CD8-positive, alpha-beta T cell (primary cell): ENCODE measurements at places on chromosomes 6 and 20.

GRCh38 chr6:161029195-161029809 is 37.7 kb downstream of the MAP3K4 start:
- no peak for DNase-seq

DNA sequence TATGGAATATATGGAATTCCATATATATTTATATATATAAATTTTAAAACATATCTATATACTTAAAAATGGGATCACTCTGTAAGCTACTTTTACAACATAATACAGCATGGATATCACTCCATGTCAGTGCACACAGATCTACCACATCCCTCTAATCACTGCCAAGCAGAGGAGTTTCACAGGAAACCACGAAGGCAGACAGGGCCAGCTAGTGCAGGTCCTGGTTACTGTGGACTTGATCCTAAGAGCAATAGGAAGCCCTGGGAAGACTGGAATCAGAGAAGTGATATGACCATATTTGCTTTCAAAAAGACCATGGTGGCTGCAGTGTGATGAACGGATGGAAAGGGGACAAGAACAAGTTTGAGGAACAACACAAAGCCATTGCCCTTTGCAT is 40.0 kb upstream of the NRN1 start:
- no peak for DNase-seq

- no peak for DNase-seq
Observed at GRCh38 chr6:139172567-139172966, 37.7 kb downstream of the HECA start.

- DNase-seq = no peak
Observed at GRCh38 chr20:37329481-37330165, 16.3 kb upstream of the SRC start.

DNA sequence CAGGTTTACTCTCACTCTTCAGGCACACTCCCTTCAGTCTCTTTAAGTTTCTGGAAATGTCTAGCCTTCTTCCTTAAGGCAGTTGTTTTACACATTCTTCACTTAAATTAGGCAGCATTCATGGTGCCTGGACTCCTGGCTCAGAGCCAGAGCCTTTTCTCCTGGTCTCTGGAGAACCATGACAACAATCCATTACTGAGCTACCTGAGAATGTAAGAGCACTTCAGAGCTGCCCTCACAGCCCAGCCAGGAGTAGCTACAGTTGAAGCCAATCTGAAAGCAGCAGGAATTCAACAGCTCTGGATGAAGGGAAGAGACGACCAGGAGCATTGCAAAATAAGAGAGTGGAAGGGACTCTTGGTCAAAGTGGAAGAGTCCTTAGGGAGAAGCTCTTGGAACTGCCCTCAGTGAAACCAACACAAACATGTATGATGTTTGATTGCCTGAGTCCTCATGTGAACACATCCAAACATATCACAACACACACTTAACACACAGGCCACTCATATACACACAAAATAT is 416.8 kb upstream of the SPTLC3 start:
- no peak for DNase-seq

- DNase-seq = no peak
Observed at GRCh38 chr6:165487347-165487746, 175.7 kb downstream of the PDE10A start.

- DNase-seq = no peak
Observed at GRCh38 chr6:151179321-151179720, 60.4 kb upstream of the AKAP12 start.

DNA sequence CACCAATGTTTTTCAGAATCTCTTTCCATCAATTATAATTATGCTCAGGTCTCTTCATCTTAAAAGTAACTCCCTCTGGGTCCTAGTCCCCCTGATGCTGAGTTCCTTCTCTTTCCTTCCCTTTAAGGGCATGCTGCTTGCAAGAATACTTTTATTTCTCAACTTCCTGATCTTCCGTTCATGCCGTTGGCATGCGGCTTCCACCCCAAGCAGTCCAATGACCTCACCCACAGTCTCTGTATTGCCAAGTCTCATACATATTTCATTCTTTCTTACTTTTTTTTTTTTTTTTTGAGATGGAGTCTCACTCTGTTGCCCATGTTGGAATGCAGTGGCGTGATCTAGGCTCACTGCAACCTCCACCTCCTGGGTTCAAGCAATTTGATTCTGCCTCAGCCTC is 83.5 kb downstream of the NDUFAF5 start:
- no peak for DNase-seq

DNA sequence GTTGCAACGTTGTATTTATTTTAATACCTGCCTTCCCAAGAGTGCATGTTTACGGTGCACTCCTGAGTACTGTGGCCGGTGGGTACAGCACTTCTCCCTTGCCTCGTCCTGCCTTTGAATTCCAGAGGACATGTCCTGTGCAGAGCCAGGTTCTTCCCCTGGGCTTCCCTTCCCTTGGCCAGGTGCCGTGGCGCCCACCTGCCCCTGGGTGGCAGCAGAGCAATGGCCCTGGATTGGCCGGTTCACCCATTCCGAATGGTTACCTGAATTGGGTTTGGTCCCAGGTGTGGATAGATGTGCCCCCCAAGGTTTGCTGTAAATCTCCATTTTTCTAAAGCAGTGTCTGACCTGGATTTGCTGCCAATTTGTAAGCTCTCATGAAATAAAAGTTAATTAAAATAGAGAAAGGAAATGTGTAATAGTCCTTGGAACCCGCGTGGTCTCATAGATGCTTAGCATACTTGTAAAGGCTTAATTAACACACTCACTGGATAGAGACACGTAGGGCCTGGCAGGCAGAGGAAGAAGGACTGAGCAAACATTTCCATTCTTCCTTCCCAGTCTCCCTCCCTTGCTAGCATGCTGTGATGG is 40.6 kb downstream of the DTD1 start:
- DNase-seq = no peak

- no peak for DNase-seq
Observed at GRCh38 chr20:31972471-31973021, 4.6 kb downstream of the XKR7 start.

GRCh38 chr6:9461188-9461587 is 953.7 kb downstream of the TFAP2A start:
- DNase-seq = no peak

GRCh38 chr6:168232989-168233874 is 86.3 kb downstream of the DACT2 start:
- DNase-seq = no peak

- DNase-seq = no peak
Observed at GRCh38 chr6:14079971-14080370, 37.6 kb upstream of the CD83 start.

- DNase-seq = no peak
Observed at GRCh38 chr6:16402581-16402900, 164.2 kb downstream of the GMPR start.

DNA sequence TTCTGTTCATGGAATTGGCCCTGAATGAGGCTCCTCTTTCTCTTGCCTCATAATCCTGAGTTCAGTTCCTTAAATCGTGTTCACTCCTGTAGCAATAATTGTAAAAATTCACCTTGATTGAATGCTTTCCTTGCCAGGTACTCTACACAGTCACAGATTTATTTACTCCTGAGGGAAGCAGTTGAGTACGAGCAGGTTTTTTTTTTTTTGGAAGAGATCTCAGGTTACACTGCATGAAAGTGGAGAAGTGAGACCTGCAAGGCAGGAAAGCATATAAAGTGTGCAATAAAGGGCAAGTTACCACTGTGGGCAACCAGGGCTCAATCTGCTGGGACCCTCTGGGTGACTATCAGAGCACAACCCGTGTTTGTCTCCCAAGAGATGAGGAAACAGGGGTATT is 93.0 kb upstream of the DOK5 start:
- DNase-seq = no peak

- no peak for DNase-seq
Observed at GRCh38 chr6:144630857-144631256, 345.7 kb downstream of the UTRN start.

- no peak for DNase-seq
Observed at GRCh38 chr6:1738558-1739081, 128.9 kb downstream of the FOXC1 start.

GRCh38 chr6:42507195-42507594 is 55.5 kb upstream of the TRERF1 start:
- no peak for DNase-seq

DNA sequence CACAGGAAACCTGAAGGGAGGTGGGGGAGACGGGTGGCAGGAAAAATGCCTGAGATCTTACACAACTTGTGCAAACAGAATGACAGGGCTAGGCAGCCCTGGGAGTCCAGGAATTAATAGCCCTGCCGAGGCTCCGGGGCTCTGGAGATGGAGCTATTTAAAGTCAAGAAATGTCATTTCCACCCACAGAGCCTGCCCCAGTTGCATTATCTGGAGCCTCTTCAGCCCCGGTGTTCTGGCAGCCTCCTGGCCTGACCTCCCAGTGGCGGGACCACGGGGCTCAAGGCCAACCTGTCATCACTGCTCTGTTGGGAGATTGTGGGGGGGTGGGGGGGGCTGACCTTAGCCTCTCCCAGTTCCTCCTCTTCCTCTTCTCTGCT is 28.5 kb upstream of the SCUBE3 start:
- DNase-seq = no peak

DNA sequence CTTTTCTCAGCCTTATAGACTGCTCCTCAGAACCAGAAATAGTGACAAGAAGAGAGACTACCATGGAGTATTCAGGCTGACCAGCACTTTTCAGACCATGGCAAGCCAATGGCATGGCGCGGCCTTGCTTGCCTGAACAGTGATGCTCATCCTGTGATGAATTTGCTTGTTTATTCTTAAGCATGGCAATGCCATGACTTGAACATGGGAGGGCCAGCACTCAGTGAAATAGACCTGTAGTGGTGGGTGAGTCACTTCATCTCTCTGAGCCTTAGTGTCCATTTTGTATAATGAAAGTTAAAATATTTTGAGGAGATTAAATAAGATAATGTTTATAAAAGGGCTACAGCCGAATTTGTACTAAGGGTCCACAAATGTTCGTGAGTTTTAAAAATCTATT is 79.1 kb downstream of the LRRC1 start:
- DNase-seq = no peak

DNA sequence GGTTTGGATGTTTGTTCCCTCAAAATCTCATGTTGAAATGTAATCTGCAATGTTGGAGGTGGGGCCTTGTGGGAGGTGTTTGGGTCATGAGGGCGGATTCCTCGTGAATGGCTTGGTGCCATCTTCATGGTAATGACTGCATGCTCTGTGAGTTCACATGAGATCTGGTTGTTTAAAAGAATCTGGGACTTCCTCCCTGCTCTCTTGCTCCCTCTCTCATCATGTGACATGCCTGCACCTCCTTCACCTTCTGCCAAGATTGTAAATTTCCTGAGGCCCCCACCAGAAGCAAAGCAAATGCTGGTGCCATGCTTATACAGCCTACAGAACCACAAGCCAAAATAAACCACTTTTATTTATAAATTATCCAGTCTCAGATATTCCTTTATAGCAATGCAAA is 250.3 kb upstream of the PLN start:
- DNase-seq = no peak

- no peak for DNase-seq
Observed at GRCh38 chr6:140779341-140779740, 1353.4 kb upstream of the GJE1 start.

DNA sequence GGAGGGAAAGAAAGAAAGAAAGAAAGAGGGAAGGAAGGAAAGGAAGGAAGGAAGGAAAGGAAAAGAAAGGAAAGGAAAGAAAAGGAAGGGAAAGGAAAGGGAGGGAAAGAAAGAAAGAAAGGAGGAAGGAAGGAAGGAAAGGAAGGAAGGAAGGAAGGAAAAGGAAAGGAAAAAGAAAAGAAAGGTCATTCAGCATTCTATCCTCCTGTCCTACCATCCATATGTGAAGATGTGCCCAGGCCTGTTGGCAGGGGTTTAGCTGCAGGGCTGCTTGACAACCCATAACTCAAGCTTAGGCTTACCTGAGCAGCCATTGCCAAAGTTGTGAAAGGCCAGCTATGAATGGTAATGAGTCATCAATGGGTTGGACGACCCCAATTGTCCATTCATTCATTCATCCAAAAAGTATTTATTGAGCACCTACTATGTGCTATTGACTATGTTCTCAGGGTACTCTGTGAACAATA is 49.9 kb upstream of the OCSTAMP start:
- no peak for DNase-seq

- no peak for DNase-seq
Observed at GRCh38 chr6:131001111-131001736, 61.8 kb downstream of the EPB41L2 start.

GRCh38 chr6:37516920-37517405 is 17.3 kb upstream of the CCDC167 start:
- no peak for DNase-seq

- no peak for DNase-seq
Observed at GRCh38 chr6:56890683-56891429, 64.1 kb upstream of the BEND6 start.

- no peak for DNase-seq
Observed at GRCh38 chr6:87754828-87755227, 52.8 kb upstream of the AKIRIN2 start.

DNA sequence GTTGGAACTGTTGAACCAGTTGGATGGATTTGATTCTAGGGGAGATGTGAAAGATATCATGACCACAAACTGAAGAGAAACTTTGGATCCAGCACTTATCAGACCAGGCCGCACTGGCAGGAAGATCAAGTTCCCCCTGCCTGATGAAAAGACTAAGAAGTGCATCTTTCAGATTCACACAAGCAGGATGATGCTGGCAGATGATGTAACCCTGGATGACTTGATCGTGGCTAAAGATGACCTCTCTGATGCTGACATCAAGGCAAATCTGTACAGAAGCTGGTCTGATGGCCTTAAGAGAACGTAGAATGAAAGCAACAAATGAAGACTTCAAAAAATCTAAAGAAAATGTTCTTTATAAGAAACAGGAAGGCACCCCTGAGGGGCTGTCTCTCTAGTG is 72.8 kb upstream of the CDYL start:
- no peak for DNase-seq

GRCh38 chr6:57305107-57305506 is 12.3 kb upstream of the PRIM2 start:
- no peak for DNase-seq

DNA sequence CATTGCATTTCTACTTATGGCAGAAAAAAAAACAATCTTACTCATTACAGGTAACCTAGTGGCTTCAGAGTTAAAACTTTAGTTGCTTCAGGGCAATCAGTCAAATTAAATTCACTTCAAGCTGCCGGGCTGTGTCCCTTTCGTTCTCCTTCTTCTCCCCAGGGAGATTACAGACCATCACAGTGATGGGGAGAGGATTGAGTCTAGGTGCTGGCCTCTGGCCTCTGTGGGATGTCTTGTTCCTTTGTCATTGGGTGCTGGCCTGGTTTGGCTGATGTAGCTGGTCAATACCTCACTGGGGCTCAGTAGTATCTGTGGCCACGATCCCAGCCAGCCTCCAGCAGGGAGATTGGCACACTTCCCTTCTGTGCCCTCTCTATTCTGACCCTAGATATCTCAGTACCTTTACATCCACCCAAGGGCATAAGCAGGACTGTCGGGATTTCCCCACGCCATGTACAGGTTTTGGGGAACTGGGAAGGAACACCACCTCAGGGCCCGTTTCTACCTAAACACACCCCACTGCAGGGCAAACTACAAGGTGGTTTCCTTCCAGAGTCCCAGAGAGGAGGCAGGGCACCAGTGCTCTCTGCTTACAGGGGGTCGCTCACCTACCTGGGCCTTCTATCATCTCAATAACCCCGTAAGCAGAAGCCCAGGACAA is 15.4 kb downstream of the FYN start:
- DNase-seq = no peak

- DNase-seq = no peak
Observed at GRCh38 chr6:135667691-135668455, 170.3 kb upstream of the AHI1 start.

GRCh38 chr6:124869416-124869815 is 92.8 kb upstream of the RNF217 start:
- no peak for DNase-seq

GRCh38 chr6:4606821-4607704 is 169.1 kb upstream of the CDYL start:
- no peak for DNase-seq

GRCh38 chr6:122715725-122716124 is 63.8 kb upstream of the FABP7 start:
- no peak for DNase-seq
